ENCODE measurements at places on chromosomes 5 and 9.

DNA sequence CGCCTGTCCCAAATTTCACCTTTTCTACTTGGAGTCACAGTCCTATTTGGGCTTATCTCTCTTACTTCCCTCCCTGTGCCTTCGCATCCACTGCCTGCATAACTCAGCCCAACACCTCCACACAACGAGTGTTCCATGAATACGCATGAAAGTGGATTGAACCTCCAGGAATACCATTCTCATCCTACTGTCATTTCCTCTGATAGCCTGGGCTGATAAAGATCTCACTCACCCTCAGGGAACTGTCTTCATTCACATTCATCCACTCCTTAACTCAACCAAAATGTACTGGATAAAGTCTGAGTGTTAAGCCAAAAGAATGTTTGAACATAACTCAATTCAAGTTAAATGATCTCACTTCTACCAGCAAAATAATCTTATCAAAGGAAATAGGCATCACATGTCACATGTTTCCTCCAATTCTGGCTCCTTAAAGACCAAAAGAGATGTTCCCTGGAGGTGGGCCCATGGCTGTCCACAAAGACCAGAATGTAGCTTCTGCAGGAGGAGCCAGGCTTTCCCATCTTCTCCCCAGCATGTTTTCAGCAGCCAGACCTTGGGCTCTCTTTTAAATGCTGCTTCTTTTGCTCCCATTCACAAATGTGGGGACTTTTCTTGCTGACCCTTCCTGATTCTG, 28.4 kb upstream of the TRIO start:
- no peak for DNase-seq

GRCh38 chr9:98778711-98779530, 17.4 kb downstream of the ANKS6 start:
- DNase-seq = no peak

DNA sequence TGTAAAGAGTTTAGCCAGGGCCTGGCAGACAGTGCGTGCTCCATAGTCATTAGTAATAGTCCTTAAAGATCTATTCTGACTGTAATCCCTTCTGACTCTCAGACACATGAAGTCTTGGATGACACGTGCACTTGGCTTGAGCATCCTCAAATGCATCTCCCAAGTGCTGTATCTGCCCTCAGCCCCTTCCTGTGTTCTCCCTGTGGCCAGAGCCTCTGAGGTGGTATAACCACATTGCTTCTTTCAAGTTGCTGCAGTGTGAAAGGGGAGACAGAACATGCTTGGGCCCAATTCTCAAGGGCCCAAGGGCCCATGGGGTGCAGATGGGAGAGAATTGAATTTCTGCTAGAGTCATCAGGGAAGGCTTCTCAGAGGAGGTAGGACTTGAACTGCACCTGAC, 30.1 kb upstream of the HAND1 start:
- DNase-seq = no peak

- no peak for DNase-seq
Measured at GRCh38 chr9:82597241-82598203, 465.4 kb downstream of the RASEF start.

GRCh38 chr9:16133556-16134227, 580.8 kb downstream of the CCDC171 start:
- DNase-seq = peak; percentile 36

DNA sequence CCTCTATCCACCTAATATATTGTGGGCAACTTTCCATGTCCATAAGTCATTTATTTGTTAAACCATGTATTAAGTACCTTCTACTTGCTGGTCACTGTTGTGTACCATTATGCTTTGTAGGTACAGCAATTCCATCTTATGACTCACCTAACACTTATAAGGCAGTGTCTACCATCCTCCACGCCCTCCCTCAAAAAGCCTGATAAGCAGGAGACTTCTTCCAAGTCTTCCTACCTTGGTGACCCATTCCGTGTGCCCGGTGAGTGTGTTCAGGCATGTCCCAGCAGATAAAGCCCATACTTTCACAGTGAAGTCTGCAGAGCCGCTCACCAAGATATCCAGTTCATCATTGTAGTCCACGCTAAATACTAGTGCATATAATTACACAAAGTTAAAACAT, 17.4 kb downstream of the FBXW2 start:
- DNase-seq = no peak

GRCh38 chr9:95572381-95573151, 55.8 kb upstream of the PTCH1 start:
- no peak for DNase-seq

- DNase-seq = no peak
Measured at GRCh38 chr5:154287136-154287535, 96.6 kb downstream of the GALNT10 start.

DNA sequence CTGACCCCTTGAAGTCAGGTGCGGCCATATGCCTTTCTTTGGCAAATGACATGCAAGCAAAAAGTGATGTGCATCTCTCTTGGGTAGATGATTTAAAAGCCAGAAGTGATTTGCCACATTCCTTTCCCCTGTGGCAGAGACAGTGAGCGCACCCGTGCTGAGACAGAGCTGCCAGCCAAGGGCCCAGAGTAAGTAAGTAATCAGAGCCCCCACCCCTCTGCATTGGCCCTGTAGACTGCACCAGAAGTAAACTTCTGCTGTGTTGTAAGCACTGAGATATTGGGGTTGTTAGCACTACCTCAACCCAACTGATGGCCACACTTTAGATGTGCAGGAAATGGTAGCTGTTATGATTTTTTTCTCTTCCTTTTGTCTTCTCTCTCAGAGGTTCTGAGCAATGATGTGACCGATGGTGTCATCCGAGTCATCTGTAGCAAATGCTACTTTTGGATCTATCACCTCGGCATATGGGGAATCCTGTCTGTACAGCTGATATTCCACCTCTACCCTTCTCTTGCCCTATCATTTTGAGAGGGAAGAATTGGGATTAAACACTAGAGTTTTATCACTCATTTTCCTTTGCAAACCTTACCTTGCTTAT, 58.0 kb downstream of the DOCK2 start:
- no peak for DNase-seq

DNA sequence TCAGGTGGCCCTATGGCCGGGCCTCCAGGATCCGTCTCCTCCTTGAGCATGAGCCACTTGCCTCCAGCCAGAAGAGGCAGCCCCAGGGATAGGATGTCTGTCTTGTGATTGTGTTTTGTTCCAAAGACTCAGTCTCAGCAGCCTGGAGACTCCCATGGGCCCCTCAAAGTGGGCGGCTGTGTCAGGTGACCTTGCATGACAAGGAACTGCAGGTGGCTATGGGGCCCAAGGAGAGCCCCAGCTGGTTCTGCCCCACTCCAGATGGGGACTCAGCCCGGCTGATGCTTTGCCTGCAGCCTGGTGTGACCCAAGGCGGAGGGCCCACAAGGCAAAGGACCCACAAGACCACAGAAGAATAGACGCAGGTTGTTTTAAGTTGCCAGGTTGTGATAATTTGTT, 284.3 kb upstream of the IRX4 start:
- no peak for DNase-seq

- peak; percentile 19 for DNase-seq
Measured at GRCh38 chr9:77981332-77981731, 50.3 kb downstream of the GNAQ start.

DNA sequence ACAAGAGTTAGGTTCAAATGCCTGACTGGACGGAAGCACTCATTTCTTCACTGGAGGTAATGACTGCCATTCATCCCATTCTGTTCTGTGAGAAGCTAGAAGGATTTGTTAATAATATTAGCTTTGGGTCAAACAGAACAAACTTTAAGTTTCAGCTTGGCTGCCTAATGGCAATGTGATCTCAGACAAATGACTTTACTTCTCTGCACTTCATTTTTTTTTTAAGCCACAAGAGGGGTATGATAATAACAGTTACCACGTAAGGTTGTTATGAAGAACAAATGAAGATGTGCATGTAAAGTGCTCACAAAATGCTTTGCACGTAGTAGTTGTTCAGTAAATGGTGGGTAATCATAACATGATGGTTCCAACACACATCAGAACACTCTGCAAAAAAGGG, 199.4 kb downstream of the PAPPA start:
- no peak for DNase-seq

DNA sequence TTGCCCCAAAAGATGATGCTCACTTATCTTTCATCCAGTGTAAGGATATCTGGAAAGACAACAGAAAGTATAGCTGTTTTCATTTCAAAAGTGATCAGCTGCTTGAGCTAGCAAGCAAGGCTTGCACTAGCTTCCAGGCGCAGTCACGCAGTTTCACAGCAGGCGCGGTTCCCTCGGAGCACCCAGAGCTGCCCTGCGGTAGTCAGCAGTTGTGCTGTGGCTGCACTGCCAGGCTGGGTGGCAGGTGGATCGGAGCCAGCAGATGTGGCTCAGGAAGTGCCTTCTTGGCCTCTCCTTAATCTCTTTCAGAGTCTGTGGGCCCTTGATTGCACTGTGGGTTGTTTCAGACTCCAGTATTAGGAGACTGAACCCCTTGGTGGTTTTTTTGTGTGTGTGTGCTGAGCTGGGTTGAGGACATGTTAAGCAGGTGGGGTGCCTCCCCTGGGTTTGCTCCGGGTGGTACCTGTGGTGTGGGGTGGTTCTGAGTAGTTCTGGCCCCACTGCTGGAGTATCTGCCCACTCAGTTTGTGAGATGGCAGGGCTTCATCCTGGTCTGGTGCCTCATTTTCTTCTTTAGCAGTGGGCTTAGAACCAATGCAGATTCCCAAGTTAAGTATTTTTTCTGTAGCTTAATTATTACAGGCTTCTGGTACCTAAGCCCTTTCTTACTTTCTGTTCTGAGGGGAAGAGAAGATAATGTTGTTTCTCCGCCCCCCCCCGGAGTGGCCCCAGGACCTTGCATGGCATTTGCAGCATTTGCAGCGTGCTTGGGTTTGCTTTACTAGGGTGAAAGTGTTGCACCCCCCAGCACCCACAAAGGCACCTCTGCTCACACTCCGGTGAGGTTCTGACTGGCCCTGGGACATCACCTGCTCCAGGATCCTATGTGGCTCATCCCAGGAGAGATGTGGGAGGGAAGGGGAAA, 16.4 kb downstream of the TENT4A start:
- DNase-seq = peak; percentile 64

- DNase-seq = no peak
Measured at GRCh38 chr5:108257996-108258395, 123.9 kb downstream of the FBXL17 start.

DNA sequence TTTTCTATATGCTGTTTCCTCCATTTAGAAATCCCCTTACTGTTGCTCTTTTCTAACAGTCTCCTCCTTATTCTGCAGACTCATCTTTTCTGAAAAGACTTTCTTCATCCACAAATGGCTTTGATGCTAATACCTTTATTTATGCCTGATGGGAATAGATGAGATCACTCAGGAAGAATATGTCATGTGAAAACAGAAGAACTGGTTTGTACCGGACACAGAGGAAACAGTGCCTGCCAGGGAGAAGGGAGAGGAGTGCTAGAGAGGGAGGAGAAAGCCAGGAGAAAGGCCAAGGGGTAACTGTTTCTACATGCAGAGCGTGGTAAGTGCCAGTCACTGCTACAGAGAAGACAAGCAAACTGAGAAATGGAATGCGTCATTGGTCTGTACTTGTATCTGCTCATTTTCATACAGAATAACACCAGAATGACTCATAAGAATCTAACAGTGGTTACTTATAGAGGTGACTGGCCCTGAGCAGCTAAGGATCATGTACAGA, 45.9 kb upstream of the PJA2 start:
- peak; percentile 31 for DNase-seq

DNA sequence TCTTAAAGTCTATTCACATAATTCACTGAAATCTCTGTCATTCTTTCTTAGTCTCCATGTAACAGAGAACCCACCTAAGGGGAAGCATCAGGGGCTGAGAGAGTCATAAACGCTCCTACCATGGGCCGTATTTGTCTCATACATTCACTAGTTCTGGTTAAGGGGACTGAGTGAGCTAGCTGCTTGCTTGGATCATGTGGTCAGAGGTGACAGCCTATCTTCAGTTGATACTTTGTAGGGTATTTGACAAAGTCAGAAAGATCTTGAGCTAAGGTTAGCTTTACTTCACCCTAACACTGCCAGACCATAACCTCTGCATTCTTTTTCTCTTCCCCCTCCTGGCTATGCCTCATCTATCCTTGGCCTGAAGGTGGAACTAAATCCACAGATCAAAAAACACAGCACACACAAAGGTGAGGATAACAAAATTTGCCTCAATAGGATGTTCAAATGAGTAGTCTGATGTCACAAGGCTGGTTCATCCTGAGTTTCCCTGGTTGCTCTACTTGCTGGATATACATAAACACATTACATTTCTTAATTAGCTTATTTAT, 66.5 kb downstream of the MARCHF3 start:
- DNase-seq = no peak

DNA sequence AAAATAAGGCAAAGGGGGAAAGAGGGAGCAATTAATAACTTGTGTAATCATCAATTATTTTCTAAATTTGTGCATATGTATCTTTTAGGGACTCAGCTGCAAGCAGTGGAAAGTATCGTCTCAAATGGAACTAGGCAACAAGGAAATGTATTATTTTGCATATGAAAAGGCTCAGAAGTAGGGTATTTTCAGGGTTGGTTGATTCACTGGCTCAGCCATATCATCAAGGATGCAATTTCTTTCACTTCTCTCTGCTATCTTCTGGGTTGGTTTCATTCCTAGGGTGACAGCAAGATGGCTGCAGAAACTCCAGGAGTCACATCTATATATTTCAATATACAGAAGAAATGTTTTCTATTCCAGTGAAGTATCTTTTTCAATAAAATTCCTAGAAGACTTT, 509.8 kb downstream of the DMAC1 start:
- DNase-seq = no peak

DNA sequence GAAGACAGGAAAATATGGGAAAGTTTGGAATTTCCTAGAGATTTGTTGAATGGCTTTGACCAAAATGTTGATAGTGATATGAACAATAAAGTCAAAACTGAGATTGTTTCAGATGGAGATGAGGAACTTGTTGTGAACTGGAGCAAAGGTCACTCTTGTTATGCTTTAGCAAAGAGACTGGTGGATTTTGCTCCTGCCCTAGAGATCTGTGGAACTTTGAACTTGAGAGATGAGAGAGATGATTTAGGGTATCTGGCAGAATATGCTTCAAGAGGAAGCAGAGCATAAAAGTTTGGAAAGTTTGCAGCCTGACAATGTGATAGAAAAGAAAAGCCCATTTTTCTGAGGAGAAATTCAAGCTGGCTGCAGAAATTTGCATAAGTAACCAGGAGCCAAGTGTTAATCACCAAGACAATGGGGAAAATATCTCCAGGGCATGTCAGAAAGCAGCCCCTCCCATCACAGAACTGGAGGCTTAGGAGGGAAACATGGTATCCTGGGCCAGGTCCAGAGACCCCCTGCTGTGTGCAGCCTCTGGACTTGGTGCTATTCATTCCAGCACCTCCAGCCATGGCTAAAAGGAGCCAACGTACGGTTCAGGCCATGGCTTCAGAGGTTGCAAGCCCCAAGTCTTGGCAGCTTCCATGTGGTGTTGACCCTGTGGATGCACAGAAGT, 114.3 kb upstream of the STARD4 start:
- DNase-seq = no peak

DNA sequence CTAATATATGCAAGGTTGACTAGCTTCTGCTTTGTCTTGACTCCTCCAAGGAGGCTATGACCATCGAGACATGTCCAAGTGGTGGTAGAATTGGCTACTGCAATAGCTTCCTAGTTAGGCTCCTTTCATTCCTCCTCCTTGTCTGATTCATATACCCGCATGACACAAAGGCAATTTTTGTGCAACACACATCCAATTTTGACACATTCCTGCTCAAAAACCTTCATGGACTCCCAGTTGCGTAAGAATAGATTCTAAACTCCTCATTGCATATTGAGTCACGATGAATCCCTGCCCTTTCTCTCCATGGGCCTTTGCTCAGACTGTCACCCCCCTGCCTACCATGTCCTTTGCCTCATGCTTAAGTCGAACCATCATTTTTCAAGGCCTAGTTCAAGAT, 344.5 kb downstream of the ACTL7B start:
- no peak for DNase-seq
